ENCODE measurements at places on chromosomes 11 and 22. TPM values are rescaled to one million over a fixed set of nuclear protein-coding genes. Genes with fewer than 3 reads are reported as not detected.

SLCO2B1 gene
- 0.32 TPM for total RNA-seq

APLNR gene
- total RNA-seq, result 0.58 TPM

CABP7 gene
- 0.76 TPM for total RNA-seq

RAB36 gene
- 4.0 TPM for total RNA-seq

MMP27 gene
- not detected for total RNA-seq

TRIM48 gene
- not detected for total RNA-seq

ABCC8 gene
- 0.56 TPM for total RNA-seq

GAS2 gene
- total RNA-seq, result 2.9 TPM

C11orf86 gene
- total RNA-seq, result not detected

KIAA0930 gene
- total RNA-seq, result 18.8 TPM

ROBO4 gene
- total RNA-seq, result 0.17 TPM

IGF2 gene
- total RNA-seq, result 1.3 TPM

OR8K5 gene
- not detected for total RNA-seq

KLHL35 gene
- total RNA-seq, result 10.2 TPM

OR8D4 gene
- total RNA-seq, result 0.19 TPM

CRYBA4 gene
- total RNA-seq, result 1.2 TPM

TNNT3 gene
- not detected for total RNA-seq

OR51B5 gene
- total RNA-seq, result 1.1 TPM
